ENCODE measurements at places on chromosomes 7 and 10. TPM values are rescaled to one million over a fixed set of nuclear protein-coding genes. Genes with fewer than 3 reads are reported as not detected.

MRC1 gene
- total RNA-seq: not detected

GRCh38 chr10:129932182-129932581, 31.9 kb downstream of the EBF3 start:
- H3K4me3 ChIP-seq: no peak overlapping the region
- no peak overlapping the region for H3K27ac ChIP-seq
- H3K27me3 ChIP-seq: no peaks in the 10 kb centered on the region
- no peaks in the 10 kb centered on the region for H3K36me3 ChIP-seq

DNA sequence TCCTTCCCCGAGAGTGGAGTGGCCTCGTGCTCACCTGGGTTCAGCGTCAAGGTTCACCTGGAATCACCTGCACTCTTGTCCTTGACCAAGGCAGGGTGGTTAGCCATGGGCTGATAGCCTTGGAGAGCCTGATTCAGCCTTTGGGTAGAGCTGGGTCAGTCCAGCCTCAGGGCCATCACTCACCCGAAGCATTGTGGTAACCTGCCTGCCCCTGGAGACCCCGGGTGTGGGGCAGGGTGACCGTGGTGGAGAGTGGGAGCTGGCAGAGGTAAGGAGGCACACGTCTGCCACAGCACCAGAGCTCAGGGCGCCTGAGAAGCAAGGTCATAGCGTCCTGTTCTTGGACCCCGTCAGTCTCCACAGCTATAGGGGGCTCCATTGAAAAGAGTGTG, 27.8 kb upstream of the WDFY4 start:
- peaks cover 7% of the 10 kb centered on the region for H3K4me1 ChIP-seq
- no peak for DNase-seq
- no peak overlapping the region for H3K27ac ChIP-seq
- peaks cover 14% of the 10 kb centered on the region for H3K36me3 ChIP-seq
- H3K27me3 ChIP-seq: peaks cover 77% of the 10 kb centered on the region

GNGT1 gene
- not detected for total RNA-seq

DNA sequence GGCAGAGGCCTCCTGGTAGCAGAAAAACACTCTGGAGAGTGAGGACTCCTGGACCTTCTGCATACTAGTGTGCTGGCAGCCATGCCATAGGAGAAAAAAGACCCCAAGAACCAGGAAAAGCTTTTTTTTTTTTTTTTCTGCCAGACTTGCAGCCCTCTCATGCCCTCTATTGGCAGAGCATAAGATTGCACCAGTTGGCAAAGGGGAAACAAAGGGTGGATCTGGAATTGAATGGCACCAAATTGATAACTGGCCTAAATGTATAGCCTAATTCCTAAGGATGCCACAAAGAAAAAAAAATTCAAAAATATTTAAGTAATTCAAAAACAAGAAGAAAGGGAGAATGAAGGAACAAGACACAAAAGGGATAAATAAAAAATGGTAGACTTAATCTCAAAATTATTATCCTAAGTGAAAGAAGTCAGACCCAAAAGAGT, 112.5 kb upstream of the GHITM start:
- H3K27me3 ChIP-seq: peaks cover 15% of the 10 kb centered on the region
- DNase-seq: peak; percentile 25
- H3K27ac ChIP-seq: no peak overlapping the region

GRCh38 chr7:4730971-4731370, 44.5 kb upstream of the AP5Z1 start:
- DNase-seq: no peak
- no peak overlapping the region for H3K4me3 ChIP-seq
- H3K27ac ChIP-seq: no peak overlapping the region
- no peaks in the 10 kb centered on the region for H3K27me3 ChIP-seq
- peaks cover 9% of the 10 kb centered on the region for H3K4me1 ChIP-seq

DNA sequence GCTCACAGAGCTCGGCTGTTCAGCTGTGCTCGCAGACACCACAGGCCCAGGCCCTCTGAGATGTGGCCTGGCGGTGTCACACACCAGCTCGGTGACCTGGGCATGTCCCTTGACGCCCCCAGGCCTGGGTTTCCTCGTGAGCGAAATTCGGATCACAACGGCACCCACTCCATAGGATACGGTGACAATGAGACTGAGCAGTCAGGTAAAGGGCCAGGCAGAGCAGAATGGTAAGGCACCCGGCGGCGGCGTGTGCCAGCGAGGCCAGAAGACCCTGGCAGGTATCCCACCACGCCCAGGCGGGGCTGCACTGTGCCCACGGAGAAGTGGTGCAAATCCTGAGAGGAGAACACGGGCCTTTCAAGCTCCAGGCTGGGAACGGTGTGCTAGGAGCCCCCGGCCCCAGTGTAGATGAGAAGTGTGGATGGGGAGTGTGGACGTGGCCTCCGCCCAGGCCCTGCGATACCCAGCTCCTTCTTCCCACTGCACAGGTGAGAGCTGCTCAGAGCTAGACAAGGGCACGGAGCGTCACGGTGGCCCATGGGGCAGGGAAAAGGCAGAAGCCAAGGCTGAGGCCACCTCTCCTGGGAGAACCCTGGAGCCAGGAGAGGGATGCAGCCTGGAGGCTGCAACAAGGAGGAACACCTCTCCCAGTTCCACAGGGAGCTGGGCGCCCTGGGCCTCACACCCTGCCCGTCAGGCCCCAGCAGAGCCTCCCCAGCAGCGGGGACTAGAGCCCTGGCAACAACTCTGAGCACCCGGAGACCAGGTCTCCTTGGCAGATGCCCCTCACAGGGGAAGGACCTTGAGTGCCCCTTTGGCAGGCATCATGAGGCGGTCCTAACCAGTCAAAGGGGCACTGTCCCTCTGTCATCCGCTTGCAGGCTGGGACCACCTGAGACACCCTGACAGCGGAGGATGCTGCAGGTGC, 219.1 kb downstream of the MAD1L1 start:
- no peak overlapping the region for H3K4me3 ChIP-seq
- no peak for DNase-seq
- no peaks in the 10 kb centered on the region for H3K27me3 ChIP-seq
- peaks cover 6% of the 10 kb centered on the region for H3K36me3 ChIP-seq

MBL2 gene
- not detected for total RNA-seq

GRCh38 chr10:112755446-112756234, 194.4 kb upstream of the TCF7L2 start:
- peaks cover 7% of the 10 kb centered on the region for H3K4me1 ChIP-seq
- no peak for DNase-seq

DNA sequence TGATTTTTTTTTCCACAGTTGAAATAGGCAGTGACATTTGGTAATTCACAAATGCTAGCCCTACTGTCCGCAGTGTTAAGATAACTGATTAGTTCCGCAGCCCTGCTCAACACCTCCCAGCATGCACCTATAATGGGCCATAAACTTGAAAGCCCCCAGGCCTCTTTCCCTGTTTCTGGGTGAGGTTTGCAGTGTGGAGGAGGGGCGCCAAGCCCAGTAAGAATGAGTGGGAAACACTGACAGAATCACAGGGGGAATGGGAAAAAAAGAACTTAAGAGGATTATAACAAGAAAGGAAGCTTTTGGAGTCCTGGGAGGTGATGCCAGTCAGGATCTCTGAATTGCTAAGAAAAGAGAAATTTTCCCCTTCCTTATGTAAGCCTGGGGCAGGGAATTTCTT, 39.6 kb upstream of the SP8 start:
- peaks cover 61% of the 10 kb centered on the region for H3K27me3 ChIP-seq
- H3K27ac ChIP-seq: no peak overlapping the region
- H3K4me1 ChIP-seq: no peaks in the 10 kb centered on the region
- no peak overlapping the region for H3K4me3 ChIP-seq
- H3K36me3 ChIP-seq: no peaks in the 10 kb centered on the region
